Activated CD4-positive, alpha-beta T cell treated with anti-CD3 and anti-CD28 coated beads, Interleukin-2, Interleukin-4, amounts not matched to agents 100 ng/mL and 50 ng/mL, durations not matched to agents 16 hours and 8 hours (primary cell): ENCODE measurements at places on chromosomes 16 and 17.
A peak's percentile ranks its signal among the peaks of the same experiment; 100 is the strongest.

GRCh38 chr17:17141860-17142552 is 64.1 kb downstream of the PLD6 start:
- DNase-seq, result peak; percentile 49

DNA sequence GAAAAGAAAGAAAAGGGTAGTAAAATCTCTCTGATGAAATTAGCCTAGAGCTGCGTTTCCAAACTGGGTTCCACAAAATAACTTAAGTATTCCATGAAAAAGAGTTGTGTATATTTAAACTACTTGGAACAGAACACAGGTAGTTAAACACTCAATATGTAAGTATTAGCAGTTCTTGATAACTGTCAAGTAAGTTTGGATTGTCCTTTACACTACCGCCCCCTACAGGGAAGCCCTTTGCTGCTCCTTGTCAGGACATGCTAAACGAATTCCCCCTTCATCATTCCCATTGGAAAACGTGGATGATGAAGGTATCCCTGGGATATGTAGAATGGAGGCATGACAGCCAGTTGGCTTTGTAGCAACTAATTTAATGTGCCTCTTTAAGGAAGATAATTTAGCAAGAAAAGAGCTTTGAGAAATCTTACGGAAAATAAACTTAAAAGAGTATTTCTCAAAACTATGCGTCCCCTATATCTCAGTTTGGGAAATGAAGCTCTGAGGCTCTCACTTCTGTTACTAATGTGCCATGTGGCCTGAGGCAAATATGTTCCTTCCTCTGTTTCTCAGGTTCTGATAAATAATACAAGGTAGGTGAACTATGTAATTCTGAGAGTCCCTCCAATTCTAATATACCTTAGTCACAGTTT is 18.8 kb downstream of the NCBP3 start:
- DNase-seq, result peak; percentile 72

- no peak for DNase-seq
Observed at GRCh38 chr17:50835301-50836234, at the start of gene WFIKKN2. Gene WFIKKN2, plus strand, starts transcription at chr17:50835586. Its CDS starts 352 bp downstream, at chr17:50835938.

DNA sequence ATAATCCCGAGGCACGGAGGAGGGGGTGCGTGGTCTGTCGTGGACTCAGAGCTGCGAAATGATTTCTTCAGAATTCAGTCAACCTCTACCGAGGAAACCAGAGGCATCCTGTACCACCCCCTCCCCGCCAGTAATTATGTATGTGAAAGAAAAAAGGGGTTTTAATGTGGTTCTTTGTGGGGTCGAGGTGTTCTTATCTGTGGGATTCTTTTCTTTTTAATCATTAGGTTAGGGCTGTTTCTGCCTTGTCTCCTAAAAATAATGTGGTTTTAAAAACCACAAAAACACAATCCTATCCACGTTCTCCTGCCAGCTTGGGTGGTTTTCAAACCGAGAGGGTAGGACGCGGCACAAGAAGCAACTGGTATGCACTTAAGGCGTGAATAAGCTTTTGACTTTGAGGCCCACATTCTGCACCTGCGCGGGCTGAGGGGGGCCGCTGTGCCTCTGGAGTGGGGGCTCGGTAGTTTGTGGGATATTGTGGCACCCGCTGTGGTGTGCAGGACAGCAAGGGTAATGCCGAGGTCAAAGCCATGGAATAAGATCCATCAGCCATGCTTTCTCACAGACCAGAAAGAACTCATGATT is 1.0 kb downstream of the SLC47A1 start:
- DNase-seq, result peak; percentile 44
